ENCODE measurements at places on chromosomes 12 and 14.

DNA sequence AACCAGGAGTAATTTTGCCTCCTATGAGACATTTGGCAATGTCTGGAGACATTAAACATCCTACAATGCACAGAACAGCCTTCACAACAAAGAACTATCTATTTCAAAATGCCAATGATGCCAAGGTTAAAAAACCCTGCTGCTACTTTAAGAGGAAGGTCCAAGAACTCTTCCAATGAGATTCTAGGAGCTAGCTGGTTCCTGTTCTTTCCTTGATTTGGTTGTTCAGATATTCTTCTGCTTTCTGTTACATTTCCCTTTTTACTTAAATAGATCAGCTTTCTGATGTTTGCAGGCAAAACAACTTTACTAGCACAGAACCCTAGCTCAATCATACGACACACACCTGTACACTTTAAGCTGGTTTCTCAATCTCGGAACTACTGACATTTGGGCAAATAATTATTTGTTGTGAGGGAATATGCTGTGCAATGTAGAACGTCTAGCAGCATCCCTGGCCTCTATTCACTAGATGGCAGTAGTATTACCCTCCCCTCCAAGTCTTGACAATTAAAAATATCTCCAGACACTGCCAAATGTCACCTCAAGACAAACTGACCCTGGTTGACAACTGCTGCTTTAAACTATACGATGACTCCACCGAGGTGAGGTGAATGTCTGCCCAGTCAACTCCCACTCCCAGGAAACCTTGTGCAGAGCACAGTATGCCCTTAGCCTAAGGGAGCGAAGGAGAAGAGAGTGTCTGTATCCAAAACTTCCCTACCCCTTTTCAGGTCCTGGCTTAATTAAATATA is 4.4 kb downstream of the BLTP3B start:
- DNase-seq = no peak

DNA sequence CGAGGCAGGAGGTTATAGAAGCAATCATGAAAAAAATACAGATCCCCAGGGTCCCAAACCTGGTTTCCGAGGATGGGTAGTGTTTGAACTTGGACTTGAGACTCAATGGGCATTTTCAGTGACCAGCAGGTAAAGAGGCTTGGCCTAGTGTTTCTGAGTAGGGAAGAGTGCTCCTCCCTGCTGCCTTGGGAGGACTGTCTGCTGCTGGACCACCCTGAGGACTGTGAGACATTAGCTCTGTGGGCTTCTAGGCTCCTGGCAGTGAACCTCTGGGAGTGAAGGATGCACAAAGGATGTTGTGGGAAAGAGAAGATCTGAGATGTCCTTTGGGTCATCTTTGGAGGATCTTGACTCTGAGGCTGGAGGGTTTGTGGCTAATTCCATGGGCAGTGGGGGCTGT is 30.5 kb downstream of the ANKRD9 start:
- no peak for DNase-seq

DNA sequence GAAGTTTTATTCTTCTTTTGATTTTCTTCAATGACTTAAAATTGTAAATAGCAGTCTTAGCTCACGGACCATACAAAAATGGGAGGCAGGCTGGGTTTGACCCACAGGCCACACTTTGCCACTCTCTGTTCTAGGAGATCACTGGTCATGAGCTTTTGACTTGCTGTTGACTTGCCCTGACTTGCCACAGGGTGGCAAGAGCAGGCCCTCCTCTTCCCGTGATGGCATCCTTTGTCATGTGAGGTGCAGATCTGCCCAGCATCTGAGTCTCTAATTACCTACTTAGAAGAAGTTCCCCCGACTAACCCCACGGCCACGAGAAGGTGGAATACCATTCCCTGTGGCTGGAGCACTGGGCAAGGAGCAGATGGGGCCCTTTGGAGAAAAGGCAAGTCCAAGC is 81.0 kb upstream of the SCAF11 start:
- DNase-seq = no peak

GRCh38 chr14:34983786-34984185 is 994 bp downstream of the SRP54 start:
- DNase-seq = no peak

GRCh38 chr12:97283297-97283696 is 179.3 kb upstream of the RMST start:
- DNase-seq = peak; percentile 63

- DNase-seq = no peak
Measured at GRCh38 chr12:26451763-26452162, 256.4 kb downstream of the SSPN start.

GRCh38 chr14:34356264-34356654 is 105.8 kb downstream of the SPTSSA start:
- no peak for DNase-seq

DNA sequence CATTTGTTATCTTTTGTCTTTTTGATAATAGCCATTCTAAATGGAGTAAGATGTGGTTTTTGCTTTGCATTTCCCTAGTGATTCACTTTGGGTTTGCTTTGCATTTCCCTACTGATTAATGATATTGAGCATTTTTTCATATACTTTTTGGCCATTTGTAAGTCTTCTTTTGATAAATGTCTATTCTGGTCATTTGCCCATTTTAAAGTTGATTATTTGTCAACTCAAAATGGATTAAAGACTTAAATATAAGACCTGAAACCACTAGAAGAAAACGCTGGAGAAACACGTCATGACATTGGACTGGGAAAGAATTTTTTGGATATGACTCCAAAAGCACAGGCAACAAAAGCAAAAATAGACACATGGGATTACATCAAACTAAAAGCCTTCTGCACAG is 148.0 kb downstream of the APAF1 start:
- DNase-seq = no peak

DNA sequence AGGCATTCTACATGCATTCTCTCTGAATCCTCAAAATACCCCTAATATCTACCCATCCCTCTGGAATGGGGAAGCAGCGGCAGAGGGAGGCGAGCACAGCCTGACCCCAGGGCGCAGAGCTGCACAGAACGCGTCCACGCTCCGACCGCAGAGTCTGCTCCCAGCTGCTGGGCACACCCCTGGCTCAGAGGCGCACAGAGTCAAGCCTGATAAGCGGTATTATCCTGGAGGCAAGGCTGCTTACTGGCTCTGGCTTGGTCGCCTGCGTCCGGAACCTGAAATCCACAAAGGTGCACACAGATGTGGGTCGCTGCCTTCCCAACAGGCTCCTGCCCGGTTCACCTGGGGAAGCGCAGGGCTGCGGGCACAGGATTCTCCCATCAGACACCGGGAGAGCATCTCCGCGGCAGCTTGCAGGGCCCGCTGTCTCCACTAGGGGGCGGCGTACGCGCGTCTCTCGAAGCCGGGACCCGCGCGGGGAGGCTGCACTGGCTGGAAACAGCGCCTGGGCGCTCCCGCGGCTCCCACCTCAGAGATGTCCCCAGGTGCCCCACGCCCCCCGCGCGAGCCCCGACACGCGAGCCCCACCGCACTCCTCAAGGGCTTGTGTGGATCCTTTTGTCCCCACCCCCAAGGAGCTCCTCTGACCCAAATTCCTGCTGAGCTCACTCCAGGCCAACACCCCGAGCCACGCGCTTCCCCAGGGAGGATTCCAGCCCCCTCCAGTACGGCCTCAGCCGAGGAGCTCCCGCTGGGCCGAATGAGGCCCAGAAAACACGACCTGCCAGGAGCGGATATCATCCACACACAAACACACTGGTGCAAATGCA is 120.1 kb upstream of the FZD10 start:
- peak; percentile 69 for DNase-seq

DNA sequence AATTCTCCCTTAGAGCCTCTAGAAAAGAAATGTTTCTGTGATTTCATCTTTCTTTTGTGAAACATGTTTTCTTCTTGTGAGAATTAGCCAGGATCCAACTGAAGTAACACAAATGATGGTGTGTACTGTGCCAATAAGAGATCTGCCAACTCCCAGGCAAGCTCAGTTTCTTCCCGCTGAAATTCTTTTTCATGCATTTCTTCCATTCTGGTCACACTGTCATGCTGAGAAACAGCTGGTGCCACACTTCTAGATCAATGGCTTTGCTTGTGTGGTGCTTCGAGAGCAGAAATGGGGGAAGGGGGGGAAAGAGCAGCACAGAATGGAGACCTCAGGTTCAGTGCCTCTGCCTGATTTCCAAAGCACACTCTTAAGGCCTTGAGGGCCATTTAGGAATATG is 41.4 kb upstream of the FGF6 start:
- no peak for DNase-seq

DNA sequence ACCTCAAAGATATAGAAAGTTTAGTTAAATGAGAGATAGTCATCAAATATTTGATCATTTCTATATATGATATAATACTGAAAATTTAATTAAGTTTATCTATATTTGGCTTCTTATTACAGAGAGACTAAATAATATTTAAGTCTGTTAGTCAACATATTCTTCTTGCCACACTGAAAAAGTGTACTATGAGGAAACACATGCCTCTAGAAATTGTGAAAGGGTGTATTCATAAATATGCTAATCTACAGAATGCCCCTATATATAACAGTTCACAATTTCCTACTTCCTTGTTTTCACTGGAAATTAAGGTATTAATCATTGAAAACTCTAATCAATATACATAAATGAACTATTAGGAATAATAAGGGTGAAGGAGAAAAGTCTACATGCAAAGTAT is 31.4 kb upstream of the ETV6 start:
- no peak for DNase-seq

DNA sequence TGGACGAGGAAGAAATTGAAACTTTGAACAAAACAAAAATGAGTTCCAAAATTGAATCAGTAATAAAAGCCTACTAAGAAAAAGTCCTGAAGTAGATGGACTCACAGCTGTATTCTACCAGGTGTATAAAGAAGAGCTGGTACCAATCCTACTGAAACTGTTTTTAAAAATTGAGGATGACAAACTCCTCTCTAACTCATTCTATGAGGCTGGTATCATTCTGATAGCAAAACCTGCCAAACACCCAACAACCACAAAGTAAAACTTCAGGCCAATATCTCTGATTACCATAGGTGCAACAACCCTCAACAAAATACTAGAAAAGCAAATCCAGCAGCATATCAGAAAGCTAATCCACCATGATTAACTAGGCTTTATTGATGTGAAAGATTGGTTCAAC is 33.9 kb upstream of the LDHB start:
- DNase-seq = no peak

DNA sequence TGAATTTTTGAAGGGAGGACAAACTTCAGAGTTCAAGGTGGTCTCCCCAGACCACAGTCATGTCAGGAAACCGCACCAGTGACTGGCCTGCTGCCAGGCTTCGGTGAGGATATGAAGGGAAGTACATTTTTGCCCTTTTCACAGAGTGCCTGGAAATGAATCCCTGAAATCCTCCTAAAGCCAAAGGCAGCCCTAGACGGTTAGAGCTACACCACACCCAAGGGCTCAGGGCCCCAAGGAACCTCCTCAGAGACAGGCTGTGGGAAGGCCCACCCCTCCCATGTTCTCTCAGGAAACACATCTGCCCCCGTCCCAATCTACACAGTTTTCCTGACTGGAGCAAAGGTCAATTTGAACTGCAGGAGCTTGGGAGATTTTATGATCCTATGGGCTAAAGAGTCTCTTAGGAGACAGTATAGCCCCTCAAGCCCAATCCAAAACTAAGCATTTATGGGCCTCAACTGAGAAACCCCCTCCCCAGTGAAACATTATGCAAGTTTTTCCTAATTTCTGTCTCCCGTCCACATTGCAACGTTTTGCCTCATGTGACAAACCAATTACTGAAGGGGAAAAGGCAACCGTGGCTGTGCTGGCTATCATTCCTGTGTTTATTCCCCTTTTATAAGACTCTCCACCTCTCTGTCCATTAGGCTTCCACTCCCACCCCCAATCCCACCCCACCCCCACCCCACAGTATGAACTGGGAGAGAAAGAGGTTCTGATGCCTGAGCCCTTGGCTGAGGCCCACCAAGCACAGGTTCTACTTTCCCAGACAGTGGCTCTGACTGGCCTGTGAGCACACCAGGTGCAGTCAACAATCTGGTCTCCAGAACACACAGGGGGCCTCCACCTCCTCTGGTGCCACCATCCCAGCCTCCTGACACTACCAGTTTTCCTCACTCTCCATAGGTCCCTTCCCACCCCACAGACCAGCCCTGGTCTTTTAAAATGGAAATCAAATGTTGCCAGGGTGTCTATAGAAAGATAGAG is 9.6 kb upstream of the RNASE1 start:
- DNase-seq = no peak

- no peak for DNase-seq
Measured at GRCh38 chr14:41071351-41071750, 535.3 kb upstream of the LRFN5 start.

- DNase-seq = no peak
Measured at GRCh38 chr14:50605766-50606165, 45.8 kb downstream of the ATL1 start.

GRCh38 chr12:39816671-39817185 is 197.1 kb upstream of the ABCD2 start:
- DNase-seq = no peak

DNA sequence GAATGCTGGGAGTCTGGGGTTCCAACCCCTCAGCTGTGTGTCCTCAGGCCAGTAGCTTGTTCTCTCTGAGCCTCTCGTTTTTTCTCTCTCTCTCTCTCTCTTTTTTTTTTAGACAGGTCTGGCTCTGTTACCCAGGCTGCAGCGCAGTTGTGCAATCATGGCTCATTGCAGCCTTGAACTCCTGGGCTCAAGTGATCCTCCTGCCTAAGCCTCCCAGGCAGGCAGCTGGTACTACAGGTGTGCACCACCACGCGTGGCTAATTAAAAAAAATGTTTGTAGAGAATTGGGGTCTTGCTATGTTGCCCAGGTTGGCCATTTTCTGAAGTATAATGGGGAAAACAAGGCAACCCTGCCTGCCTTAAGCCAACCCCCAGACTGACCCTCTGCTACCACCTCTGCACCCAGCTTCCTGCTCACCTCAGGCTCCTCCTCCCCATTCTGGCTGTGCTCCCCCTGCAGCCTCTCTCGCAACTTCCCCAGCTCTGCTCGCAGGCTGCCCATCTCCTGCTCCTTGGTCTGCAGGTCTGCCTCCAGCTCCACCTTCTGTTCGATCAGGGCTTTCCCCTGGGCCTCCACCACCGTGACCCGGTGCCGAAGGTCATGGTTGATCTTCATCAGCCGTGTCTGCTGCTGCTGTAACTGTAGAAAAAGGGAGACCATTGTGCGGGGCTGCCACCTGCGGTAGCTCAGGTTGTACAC is 35.2 kb downstream of the RILPL1 start:
- no peak for DNase-seq

GRCh38 chr12:122310626-122311333 is 44.5 kb upstream of the VPS33A start:
- no peak for DNase-seq

- no peak for DNase-seq
Measured at GRCh38 chr14:77372304-77372841, 4.5 kb downstream of the TMED8 start.

DNA sequence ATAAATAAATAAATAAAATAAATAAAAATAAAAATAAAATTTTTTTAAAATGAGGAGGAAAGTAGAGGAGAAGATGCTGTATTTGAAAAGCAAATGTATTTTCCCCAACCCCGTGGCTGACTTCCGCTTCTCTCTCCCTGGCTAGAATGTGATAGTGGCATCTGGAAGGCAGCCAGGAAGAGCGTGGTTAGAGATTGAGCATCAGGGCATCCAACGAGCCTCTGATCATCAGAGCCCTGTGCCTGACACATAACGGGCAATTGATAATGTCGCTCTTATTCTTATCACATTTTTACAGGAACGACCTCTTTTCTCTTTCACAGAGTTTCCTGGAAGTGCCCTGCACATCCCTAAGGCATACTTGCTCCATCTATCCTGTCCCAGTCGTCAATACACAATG is 496.9 kb upstream of the TMEM132C start:
- no peak for DNase-seq

- no peak for DNase-seq
Measured at GRCh38 chr14:65104791-65105190, 2.5 kb upstream of the MAX start.

- peak; percentile 59 for DNase-seq
Measured at GRCh38 chr12:131097202-131098177, 143.8 kb downstream of the ADGRD1 start.

Measured in activated effector memory CD4-positive, alpha-beta T cell treated with anti-CD3 and anti-CD28 coated beads, Interleukin-2, amount 50 U/mL, for 16 hours (primary cell).